GM12891 (cell line): ENCODE measurements at places on chromosomes 5 and 9.

DNA sequence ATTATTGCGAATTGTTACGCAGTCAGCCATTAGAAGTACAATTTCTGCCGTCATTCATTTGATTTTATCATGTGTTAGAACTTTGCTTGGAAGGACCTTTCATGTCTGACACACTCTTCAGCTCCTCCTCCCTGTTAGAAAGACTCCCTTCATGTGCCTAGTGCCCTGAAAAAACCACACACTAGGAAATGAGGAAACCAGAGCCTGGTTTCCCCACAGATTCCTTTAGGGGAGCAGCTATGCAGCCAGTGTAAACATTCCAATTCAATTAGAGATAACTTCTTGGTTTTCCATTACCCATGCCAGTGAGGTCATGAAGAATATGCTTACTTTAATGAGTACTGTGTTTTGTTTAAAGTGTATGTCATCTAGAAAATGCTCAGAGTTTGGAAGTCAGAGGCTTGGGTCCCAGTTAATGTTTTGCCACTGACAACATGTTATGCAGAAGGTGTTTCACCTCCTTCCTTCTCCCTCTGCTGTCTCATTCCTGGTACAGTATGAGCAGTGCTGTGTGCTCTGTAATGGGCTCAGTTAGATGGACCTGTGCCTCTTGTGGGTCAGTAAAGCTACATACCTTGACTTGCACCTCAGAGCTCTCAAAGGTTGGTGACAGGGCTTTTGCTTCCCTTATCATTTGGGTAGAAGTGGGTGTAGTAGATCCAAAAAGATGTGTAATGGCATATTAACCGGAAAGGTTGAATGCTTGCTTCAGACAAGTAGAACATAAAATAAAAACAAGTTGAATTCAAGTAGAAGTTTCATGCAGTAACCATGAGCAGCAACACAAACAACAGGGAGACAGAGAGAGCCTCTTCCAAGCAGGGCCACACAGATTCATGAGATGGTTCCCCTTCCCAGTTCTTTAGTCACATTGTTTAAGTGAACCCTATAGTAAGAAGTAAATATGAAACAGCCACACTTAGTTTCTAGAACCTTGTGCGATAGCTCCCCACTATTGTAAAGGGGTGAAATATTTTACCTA lies 52.6 kb upstream of the TNFAIP8 start:
- no peak for DNase-seq

- no peak for DNase-seq
Measured at GRCh38 chr5:13480834-13481233, 463.7 kb downstream of the DNAH5 start.

- DNase-seq = no peak
Measured at GRCh38 chr5:176884571-176884890, 14.6 kb downstream of the HK3 start.

GRCh38 chr5:122316656-122317055 lies 4.6 kb downstream of the SNCAIP start:
- no peak for DNase-seq

DNA sequence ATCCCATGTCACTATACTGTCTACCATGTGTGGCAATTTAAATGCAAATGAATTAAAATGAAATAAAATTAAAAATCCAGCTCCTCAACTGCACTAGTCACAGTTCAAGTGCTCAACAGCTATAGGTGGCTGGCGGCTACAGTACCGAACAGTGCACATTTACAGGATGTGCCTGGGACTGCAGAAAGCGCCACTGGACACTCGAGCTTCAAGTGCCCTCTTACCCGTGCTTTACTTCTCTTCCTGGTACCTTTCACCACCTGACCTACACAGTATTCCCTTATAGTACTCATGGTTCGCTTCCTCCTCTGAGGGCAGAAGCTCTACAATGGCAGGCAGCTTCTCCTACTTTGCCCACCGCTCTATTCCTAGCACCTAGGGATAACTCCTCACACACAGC lies 166.6 kb downstream of the FANCC start:
- DNase-seq = no peak

GRCh38 chr9:6441269-6441668 lies 28.3 kb downstream of the UHRF2 start:
- no peak for DNase-seq

DNA sequence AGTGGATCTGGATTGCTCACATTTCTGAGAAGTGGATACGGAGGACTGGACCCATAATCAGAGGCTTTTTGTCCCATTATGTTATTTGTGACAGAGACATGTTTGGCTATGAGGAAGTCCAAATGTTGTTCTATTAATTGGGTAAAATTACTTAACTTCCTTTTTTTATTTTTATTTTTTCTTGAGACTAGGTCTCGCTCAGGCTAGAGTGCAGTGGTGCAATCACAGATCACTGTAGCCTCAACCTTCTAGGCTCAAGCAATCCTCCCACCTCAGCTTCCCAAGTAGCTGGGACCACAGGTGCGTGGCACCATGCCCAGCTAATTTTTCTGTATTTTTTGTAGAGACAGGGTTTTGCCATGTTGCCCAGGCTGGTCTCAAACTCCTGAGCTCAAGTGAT lies 11.9 kb upstream of the PGGT1B start:
- DNase-seq = no peak

DNA sequence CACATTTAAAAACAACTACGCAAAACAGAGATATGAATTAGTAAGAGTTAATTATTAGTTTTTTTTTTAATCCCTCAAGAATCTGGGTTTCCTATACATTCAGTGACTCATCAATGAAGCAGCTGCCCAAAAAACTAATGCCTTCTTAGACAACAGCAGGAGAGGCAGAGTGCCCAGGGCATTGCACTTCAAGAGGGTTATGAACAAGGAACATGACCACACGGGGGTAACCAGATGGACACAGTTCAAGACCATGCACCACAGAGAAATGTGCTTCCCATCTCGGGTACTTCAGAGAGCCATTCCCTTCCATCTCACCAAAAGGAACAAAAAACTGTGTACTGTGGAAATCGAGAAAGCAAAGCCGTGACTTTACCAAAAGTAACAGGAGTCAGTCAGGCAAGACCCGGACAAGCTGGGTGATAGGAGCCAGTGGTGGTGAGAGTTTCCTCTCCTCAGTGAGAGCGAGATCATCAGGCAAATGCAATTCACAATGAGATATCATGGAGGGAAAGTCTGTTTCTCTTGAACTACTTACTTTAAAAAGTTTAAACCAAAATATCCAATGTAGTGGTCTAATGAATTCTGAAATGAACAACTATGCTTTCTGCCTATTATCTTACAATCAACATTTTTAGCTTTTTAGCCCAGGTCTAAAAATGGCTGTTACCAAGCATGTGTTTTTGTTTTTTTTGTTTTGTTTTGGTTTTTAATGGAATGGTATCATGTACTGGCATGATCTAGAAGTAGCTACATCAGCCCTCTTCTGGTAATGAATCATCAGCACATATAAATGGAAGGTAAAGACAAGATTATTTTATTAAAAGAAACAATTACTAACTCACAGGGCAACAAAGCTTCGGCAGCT lies 192.1 kb downstream of the TSSK1B start:
- no peak for DNase-seq

DNA sequence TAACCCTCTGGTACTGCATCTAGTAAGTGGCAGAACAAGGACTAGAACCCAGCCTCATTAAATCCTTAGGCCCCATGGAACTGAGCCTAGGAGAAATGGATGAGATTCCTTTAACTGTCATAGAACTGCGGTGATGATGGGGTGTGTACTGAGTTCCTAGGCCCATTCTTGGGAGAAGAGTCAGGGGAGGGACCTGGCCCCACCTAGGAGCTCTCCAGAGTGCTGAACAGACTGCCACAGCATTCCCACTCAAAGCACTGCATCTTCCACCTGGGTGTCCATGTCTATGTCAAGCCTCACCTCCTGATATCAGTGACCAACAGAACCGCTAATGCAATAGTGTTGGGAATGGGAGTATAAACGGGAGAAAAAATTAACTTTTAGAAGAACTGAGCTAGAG lies 36.6 kb downstream of the TTLL11 start:
- no peak for DNase-seq

DNA sequence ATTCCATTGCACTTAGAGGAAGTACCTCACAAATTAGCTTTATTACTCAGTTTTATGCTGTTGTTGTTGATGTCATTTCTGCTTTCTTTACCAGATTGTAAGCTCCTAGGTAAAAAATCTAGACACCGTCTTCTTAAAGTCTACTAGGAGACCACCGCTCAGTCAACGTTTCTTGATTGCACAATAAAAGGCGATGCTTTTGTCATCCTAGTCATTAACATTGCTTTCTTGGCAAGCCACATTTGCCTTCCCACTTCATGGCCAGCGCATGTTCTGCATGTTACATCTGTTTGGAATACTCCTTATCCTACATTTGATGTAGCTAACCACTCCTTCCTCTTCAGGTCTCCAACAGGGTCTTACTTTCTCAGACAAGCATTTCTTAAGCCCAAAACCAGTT lies 464.0 kb upstream of the TUSC1 start:
- DNase-seq = no peak

DNA sequence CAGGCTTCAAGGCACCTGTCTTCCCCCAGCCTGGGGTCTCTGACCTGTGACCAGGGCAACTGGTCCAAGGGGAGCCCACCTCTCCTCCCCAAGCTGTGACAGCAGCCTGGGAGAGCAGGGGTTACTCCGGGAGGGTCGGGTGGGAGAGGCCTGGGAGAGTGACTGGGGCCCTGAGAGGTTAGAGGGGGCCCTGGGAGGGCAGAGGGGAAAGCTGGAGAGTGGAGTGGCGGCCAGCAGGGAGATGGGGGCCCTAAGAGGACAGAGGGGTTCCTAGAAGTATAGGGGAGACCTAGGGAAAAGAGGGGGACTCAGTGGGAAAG lies 302 bp downstream of the LCN9 start:
- DNase-seq = no peak

GRCh38 chr9:126485662-126486061 lies 128.1 kb upstream of the LMX1B start:
- DNase-seq = no peak

DNA sequence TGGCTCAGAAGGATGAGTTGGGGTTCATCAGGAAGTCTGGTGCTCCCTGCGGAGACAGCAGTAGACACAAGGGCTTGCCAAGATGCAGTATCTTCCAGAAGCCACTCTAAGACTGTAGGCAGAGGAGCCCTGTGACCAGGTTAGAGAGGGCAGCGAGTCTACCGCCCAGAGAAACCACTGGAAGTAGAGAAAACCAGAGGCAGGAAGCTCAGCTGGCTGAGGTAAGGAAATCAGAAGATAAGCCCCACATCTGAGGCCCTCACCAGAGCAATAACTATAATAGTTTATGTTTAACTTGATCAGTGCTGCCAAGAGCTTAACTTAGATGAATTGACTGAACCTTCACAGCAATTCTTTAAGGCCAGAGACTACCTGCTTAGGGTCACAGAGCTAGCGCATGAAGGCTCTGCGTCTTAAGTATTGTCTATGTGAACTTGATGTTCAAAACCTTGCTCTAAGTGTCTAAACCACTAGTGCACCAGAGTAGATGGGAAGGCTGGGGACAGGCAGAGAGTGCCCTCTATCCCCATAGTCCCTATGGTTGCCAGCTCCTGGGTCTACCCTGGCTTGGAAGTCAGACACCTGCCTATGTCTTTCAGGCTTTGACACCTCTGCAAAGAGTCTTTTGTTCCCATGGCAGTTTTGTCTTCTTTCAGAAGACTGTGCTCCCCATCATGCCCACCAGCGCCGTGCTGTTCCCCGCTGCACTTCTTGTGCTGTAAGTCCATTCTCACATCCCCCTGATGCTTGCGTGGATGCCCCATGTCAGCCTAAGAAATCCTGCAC lies 228.2 kb upstream of the KLF4 start:
- no peak for DNase-seq

DNA sequence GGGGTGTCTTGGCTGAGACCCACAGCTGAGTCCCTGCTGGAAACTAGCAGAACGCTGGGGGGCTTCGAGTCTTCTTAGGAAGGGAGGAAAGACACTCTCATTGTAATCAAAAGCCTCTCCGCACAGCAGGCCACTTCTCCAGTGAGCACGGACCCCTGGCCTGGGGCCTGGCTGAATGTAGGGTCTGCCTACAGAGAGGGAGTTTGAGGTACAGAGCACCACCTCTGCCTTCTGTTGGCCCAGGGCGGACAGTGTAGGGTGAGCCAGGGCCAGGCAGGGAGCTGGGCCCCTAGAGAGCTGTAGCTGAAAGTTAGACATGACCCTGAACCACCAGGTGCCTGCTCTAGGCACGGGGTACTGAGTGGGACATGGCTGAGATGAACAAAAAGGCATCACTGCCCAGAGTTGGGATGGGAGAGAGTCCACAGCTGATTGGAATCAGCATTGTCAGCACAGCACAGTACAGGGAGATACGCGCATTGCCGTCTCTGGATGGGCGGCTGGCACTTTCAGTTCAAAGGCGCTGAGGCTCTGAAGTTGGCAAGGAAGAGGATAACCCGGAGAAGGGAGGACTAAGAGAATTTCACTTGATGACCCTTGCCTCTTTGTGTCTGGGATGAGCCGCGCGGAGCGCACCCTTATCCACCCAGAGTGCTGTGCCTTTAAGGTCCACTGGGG lies 363 bp upstream of the SLC25A48 start:
- DNase-seq = no peak
